ENCODE measurements at places on chromosomes 3 and 15.

GRCh38 chr3:53941184-53941583, 49.5 kb upstream of the SELENOK start:
- no peak for DNase-seq

- DNase-seq: no peak
Measured at GRCh38 chr15:48868536-48868935, 9.4 kb upstream of the EID1 start.

- DNase-seq: no peak
Measured at GRCh38 chr3:66800941-66801545, 197.1 kb upstream of the KBTBD8 start.

GRCh38 chr3:99108508-99108907, 207.0 kb upstream of the DCBLD2 start:
- no peak for DNase-seq

DNA sequence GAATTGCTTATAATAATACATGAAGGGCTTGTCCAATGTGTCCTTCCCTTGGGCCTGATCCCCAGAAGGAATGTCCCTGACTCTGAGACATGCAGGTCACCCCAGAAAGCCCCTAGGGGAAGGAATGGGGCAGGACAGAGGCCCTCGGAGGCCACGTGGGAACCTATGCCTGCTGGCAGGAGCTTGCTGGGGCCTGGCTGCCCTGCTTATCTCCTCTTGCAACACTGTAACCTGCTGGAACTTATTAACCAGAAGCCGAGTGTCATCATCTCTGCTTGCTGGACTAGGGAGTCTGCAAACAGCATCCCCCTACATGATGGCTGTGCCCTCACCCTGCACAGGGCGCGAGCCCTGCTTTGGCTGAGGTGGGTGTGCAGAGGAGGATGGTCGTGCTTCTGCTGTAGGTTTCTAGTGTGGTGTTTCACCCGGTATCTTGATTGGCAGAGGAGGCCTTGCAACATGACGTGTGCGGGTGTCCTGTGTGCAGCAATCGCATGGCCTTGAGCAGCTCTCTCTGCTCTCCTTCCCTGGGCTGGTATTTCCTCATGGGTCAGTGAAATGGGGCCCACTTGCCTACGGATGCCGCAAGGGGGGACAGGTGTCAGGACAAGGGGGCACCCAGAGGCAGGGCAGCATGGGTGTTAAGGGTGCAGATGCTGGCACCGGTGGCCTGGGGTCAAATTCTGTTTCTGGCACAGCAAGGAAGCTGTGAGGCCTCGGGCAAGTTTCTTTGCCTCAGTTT, 5.0 kb downstream of the CHST13 start:
- DNase-seq: no peak

GRCh38 chr3:70832089-70832833, 519.8 kb upstream of the MDFIC2 start:
- no peak for DNase-seq

DNA sequence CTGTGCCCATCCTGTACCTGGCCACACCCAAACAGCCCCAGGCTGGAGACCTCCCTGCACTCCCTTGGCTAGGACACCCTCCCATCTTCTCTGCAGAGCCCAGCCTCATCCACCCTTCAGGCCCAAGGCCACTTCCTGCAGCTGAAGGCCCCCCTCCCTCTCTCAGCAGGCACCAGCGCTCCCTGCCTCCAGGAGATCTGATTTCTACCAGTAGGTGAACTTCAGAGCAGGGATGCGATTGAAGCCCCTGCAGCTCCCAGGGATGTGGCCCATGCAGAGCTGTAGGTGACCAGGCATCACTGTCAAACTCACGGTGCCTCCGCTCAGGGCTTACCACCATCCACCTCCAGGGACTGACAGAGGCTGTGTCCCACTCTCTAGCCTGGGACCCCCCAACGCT, 96.3 kb downstream of the NUP210 start:
- DNase-seq: no peak

DNA sequence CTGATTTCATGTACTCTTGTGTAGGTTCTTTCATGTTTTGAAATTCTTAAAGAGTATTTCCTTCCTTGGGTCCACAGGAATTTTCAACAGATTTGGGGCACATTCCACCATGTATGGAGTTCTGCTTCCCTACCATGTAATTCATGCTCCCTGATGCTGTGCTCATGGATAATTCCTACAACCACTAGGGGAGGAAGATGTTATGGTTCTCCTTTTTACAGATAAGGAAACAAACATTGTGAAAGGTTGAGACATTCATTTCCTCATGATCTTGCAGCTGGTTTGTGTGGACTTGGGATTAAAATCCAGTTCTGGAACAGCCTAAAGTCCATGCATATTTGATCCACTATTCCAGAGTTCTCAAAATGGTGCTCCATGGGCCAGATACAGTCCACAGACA, 174.9 kb upstream of the FRMD4B start:
- DNase-seq: no peak

GRCh38 chr3:133328373-133328772, 71.5 kb upstream of the BFSP2 start:
- no peak for DNase-seq

- DNase-seq: no peak
Measured at GRCh38 chr3:196800742-196801434, 61.2 kb downstream of the PAK2 start.

DNA sequence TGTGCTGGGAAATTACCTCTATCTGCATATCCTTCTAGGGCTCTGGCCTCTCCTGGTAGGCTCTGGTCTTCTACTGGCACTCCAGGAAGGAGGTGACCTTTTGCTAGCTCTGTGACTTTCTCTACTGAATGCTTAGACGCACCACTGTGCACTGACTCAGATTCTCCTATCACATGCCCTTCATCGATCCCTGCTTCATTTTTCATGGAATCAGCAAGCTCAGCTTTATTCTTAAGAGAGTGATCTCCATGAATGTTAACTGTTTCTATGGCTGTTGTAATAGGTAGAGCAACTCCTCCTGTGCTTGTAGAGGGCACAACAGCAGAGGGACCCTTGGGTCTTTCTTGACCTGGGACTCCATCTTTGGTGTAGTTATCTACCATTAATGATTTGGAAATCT, 106.6 kb downstream of the MAP4 start:
- no peak for DNase-seq

GRCh38 chr15:65578904-65579728, 31.8 kb downstream of the INTS14 start:
- no peak for DNase-seq

DNA sequence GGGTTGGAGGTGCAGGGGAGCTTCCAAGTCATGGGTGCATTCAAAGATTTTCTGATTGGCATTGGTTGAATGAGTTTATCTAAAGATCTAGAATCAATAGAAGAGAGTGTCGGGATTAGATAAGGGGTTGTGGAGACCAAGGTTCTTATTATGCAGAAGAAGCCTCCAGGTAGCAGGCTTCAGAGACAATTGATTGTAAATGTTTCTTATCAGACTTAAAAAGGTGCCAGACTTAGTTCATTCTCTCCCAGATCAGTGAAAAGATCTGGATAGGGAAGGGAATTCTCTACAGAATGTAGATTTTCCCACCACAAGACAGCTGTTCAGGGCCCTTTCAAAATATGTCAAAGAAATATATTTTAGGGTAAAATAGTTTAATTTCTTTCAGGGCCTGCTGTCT, 129.5 kb downstream of the LIPC start:
- DNase-seq: no peak

DNA sequence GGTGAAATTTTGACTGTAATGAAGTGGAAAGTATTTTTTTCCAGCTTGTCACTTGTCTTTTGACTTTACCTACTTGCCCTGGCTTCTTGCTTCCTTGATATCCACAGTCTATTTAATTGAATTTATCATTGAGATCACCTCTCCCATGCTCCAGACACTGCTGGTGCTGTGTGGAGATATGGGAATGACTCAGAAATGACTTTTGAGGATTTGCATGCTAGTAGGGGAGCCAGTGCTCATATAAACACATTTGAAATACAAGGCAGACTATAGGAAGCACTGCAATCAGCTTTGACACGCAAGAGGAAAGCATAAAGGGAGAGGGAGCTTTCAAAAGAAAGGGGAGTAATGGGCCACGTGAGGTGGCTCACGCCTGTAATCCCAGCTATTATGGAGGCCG, 7.3 kb upstream of the TRPM1 start:
- no peak for DNase-seq

GRCh38 chr15:75669191-75669878, 21.6 kb downstream of the SNX33 start:
- DNase-seq: no peak

DNA sequence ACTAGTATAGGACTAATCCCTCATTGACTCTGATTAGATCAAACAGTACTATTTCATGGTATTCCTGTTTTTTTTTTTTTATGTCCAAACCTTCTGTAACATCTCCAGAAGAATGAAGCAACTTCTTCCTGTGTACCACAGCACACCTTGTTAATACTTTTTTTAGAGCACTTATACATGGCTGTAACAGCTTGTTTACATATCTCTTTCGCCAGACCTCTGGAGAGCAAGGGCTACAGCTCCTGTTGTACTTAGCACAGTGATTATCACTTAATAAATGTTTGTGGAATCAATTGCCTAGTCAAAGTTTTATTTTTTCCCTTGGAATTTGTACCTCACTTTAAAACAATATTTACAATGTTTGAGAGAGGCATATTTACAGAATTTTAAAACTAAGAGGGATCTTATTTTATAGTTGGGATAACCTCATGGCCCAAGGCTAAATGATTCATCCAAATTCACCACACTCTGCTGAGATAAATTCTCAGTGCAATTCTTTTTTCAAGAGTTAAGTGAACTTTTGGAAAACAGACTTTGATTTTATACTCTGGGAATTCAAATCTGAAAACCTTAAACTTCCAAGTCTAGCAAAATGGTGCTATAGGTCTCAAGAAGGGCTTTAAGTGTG, 9.2 kb upstream of the GATM start:
- DNase-seq: no peak

GRCh38 chr3:183013856-183014255, 33.5 kb upstream of the DCUN1D1 start:
- DNase-seq: no peak

DNA sequence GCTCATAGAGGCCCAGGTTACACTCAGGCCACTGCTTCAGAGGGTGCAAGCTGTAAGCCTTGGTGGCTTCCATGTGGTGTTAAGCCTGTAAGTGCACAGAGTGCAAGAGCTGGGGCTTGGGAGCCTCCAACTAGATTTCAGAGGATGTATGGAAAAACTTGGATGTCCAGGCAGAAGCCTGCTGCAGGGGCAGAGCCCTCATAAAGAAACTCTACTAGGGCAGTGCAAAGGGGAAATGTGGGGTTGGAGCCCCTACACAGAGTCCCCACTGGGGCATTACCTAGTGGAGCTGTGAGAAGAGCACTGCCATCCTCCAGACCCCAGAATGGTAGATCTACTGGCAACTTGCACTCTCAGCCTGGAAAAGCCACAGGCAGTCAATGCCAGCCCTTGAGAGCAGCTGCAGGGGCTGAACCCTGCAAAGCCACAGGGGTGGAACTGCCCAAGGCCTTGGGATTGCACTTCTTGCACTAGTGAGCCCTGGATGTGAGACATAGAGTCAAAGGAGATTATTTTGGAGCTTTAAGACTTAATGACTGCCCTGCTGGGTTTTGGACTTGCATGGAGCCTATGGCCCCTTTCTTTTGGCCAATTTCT, 14.0 kb downstream of the MITF start:
- DNase-seq: no peak

DNA sequence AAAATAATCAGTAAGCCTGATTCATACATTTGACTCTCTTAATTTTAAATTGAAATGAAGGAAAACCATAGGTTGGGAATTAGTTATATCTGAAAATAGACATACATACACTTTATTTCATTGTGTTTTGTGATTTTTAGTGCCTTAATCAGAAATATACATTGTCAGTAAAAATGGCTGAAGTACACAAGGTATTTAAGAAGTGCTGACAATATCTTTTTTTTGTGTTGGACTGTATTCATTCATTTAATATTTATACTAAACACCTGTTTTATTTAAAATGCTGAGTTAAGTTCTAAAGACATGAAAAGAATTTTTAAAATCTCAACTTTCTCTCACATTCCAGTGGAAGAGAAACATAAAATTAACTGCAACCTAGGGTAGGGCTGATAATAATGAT, 413.3 kb downstream of the PLCL2 start:
- DNase-seq: no peak

DNA sequence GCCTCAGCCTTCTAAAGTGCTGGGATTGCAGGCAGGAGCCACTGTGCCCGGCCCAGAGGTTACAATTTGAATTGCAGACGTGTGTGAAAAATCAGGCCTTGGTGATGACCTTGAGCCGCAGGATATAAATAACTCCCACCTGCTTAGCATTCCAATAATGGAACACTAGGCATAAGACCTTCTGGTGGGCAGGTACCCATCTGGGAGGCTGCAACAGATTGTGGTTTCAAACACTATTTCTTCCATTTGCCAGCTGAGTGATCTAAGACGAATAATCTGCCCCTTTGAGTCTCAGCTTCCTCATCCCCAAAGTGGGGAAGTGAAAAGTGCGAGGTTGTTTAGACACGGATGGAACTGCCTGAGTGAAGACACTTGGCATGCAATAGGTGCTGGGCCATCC, 47.7 kb upstream of the HERC1 start:
- no peak for DNase-seq

- no peak for DNase-seq
Measured at GRCh38 chr3:114597012-114597411, 303.2 kb downstream of the TIGIT start.

DNA sequence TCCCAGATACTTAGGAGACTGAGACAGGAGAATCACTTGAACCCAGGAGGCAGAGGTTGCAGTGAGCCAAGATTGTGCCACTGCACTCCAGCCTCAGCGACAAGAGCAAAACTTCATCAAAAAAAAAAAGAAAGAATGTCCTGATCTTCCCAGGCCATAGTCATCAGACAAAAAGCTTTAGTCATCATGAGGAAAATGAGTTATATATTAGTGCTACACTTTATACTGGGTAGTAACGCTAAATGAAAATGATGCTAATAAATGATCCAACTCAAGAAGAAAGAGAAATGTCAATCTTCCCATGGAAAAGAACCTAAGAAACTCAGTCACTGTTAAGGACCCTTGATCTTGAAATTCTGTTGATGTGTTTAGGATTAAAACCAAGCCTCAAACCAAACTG, 26.3 kb upstream of the TRIM59 start:
- DNase-seq: no peak

GRCh38 chr3:172310428-172310760, 137.9 kb downstream of the GHSR start:
- DNase-seq: no peak

- DNase-seq: no peak
Measured at GRCh38 chr3:13150624-13151023, 77.4 kb upstream of the IQSEC1 start.

GRCh38 chr3:47161983-47162696, 1.8 kb downstream of the SETD2 start:
- DNase-seq: no peak

DNA sequence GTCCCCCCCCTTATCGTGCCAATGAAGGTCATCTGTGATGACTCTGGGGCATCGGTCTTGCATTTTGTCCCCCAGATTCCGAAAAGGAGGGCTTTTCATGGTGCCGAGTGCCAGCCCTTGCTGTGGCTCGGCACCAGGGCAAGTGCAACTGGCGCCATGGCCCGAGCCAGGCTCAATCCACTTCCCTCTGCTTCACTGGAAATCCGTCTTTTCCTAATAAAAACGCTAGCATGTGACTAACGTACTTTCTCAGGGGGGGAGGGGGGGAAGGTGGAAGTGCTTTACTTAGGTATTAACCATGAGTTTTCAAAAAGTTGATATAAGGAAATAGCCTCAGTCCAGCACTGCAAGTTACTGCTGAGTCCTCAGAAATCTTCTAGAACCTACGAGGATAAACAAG, 20.5 kb downstream of the TRPM1 start:
- DNase-seq: no peak

GRCh38 chr3:46667657-46668056, 25.8 kb downstream of the ALS2CL start:
- DNase-seq: no peak
